Effector memory CD8-positive, alpha-beta T cell (primary cell): ENCODE measurements at places on chromosomes 1 and 21.

GRCh38 chr1:177615251-177615650 lies 354.6 kb downstream of the SEC16B start:
- H3K4me3 ChIP-seq: no peak overlapping the region
- H3K27me3 ChIP-seq: no peaks in the 10 kb centered on the region
- H3K4me1 ChIP-seq: no peaks in the 10 kb centered on the region
- DNase-seq: no peak

DNA sequence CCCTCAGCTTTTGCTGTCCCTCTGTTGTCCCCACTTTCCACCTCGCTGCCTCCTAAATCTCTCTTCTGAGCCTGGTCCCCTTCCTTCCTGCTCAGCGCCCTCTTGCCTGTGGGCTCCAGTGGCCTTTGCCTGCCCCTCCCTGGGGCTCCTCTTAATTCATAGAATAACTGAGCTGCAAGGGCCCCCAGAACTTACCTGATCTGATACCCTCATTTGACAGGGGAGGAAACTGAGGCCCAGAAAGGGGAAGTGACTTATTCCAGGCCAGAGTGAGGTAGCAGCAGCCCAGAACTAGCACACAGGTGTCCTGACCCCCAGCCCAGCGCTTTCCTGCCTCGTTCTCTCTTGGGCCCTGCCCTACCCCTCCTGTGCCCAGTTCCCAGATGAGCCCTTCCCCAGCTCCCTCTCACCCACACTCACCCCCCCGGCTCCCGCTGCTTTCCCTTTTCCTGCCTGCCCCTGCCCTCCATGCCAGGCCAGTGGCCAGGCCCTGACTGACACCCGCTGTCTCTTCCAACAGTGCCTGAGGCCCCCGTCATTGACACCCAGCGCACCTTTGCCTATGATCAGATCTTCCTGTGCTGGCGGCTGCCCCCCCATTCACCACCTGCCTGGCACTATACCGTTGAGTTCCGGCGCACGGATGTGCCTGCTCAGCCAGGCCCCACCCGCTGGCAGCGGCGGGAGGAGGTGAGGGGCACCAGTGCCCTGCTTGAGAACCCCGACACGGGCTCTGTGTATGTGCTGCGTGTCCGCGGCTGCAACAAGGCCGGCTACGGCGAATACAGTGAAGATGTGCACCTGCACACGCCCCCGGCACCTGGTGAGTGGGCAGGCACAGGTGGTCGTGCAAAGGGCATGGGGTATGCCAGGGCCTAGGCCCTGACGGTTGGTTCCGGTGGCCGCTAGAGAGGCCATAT lies 5.7 kb downstream of the TRIM46 start:
- peaks cover 15% of the 10 kb centered on the region for H3K4me1 ChIP-seq
- peaks cover 21% of the 10 kb centered on the region for H3K36me3 ChIP-seq
- H3K27me3 ChIP-seq: no peaks in the 10 kb centered on the region
- DNase-seq: no peak
- peak overlapping the region; percentile 53 for H3K27ac ChIP-seq

DNA sequence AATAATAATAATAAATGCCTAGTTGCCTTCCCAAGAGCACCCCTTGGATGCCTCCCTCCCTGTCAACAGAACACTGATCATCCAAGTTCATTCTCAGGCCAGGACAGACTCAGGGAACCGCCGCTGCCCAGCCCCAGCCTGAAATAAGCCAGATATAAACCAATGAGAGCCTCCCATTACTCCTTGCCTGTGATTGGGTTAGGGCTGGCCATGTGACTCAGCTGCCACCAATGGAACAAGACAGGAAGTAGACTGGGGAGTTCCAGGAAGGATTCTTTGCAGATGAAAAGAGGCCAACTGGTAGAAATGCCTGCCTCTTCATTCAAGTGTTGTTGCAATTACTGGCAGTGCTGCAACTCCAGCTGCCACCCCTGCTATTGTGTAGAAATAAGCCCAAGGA lies 146.4 kb upstream of the TIAM1 start:
- no peak overlapping the region for H3K4me3 ChIP-seq
- peaks cover 18% of the 10 kb centered on the region for H3K27me3 ChIP-seq
- peaks cover 3% of the 10 kb centered on the region for H3K36me3 ChIP-seq
- no peak overlapping the region for H3K27ac ChIP-seq
- no peaks in the 10 kb centered on the region for H3K4me1 ChIP-seq

DNA sequence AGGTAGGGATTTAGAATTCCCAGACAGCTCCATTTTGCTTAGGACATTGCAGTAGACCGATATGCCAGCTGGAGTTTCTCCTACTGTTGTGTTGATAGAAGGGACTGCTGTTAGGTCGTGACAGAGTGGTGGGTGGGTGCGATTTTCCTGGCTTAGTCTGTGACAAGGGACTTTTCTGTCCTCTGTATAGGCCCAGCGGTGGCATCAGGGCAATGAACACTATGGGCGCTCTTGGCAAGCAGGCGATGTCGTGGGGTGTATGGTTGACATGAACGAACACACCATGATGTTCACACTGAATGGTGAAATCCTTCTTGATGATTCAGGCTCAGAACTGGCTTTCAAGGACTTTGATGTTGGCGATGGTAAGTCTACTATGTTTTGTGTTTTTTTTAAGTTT lies 321.8 kb downstream of the ZP4 start:
- H3K27ac ChIP-seq: no peak overlapping the region
- H3K4me1 ChIP-seq: no peaks in the 10 kb centered on the region
- peaks cover 8% of the 10 kb centered on the region for H3K27me3 ChIP-seq
- H3K36me3 ChIP-seq: no peaks in the 10 kb centered on the region
- no peak overlapping the region for H3K4me3 ChIP-seq
- DNase-seq: no peak

DNA sequence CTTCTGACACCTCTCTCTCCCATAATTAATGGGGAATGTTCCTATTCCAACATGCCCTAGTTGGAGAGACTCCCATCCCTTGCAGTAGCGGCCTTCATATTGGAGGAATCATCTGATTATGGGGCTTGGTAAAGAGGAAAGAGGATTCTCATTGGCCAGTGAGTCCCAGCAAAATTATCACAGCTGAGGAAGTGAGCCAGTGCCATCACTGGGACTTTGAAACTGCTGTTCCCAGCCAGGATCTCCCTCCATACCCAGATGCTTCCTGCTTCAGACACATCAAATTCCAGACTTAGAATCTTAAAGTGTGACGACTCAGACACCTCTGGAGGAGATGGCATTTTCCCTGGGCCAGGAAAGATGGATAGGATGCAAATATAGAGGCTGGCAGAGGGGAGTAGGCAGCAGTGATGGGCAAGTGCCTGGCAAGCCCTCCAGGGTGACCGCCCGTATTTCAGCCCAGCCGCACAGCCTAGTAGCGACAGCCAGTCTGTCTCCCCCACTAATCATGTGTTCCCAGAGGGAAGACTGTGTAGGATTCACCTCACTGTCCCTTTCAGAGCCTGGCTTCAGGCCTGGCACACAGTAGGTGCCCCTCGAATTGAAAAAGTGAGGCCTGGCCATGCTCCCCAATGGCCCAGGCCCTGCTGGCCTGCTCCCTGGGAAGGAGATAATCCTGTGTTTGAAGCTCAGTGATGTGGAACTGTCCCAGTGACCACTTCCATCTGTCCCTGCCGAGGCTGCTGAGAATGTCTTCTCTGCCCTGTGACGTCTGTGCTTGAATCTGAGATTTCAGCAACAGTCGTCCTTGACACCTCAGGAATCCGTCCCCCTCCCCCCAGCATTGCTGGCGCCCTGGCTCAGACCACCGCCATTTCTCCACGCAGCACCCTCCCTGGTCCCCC lies 41.2 kb upstream of the MAGOH start:
- no peak overlapping the region for H3K4me3 ChIP-seq
- H3K4me1 ChIP-seq: peaks cover 6% of the 10 kb centered on the region
- H3K27me3 ChIP-seq: no peaks in the 10 kb centered on the region

DNA sequence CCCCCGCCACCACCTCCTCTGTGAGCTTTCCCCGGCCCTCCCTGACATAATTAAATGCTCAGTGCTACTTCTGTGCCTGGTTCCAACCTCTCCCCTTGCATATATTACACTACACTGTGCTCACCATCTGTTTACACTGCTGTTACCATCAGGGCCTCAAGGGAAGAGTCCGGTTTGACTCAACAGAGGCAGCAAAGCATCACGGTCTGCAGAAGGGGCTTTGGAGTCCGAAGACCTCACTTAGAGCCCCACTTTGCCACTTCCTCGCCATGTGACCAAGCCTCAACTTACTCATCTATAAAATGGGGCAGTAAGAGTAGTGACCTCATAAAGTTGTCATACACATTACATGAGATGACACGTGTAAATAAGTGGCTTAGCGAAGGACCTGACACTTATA lies 27.4 kb downstream of the KCNN3 start:
- peaks cover 39% of the 10 kb centered on the region for H3K27me3 ChIP-seq
- peak overlapping the region; percentile 77 for H3K27ac ChIP-seq
- H3K36me3 ChIP-seq: no peaks in the 10 kb centered on the region

DNA sequence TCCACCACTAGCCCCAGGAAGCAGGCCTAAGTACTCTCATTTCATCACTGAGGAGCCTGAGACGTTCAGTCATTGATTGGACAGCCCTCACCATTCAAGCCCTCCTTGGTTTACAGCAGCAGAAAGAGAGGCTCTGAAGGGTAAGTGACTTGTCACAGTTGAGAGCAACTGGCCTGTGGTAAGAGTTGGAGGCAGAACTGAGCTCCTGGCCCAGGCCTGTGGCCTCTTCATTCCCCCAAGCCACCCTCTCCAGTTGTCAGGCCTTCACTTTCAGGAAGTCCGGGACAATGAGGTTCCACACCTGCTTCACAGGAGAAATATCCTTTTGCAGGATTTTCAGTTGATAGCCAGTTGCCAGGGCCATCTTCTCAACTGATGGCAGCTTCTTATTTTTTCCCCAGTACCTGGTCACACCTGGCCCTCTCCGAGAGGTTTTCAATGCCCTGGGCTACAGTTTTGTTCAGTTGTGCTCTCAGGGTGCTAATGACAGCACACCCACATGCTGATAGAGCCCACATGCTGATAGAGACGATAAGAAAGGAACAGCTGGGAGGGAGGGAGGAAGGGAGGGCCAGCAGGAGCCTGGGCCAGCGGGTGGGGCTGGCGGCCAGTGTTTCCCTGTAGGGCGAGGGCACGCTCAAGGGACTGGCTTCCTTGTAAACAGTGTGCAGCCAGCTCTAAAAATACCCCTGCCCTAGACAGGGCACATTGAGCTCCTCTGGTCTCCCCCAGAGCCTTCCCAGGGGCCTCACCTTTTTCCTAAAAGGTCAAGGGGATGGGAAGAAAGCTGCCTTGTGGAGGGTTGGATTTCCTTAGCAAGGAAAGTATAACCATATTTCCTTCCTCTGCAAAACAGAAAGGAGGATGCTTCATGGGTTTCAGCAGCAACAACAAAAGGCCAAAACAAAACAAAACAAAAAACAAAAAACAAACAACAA lies 112.7 kb upstream of the JUN start:
- H3K27me3 ChIP-seq: no peaks in the 10 kb centered on the region
- H3K4me3 ChIP-seq: no peak overlapping the region
- peak overlapping the region; percentile 29 for H3K27ac ChIP-seq
- DNase-seq: no peak
- H3K36me3 ChIP-seq: no peaks in the 10 kb centered on the region
- peaks cover 12% of the 10 kb centered on the region for H3K4me1 ChIP-seq
